Activated CD4-positive, alpha-beta T cell treated with anti-CD3 and anti-CD28 coated beads for 36 hours (primary cell): ENCODE measurements at places on chromosomes 16 and 17.
A peak's percentile ranks its signal among the peaks of the same experiment; 100 is the strongest.

DNA sequence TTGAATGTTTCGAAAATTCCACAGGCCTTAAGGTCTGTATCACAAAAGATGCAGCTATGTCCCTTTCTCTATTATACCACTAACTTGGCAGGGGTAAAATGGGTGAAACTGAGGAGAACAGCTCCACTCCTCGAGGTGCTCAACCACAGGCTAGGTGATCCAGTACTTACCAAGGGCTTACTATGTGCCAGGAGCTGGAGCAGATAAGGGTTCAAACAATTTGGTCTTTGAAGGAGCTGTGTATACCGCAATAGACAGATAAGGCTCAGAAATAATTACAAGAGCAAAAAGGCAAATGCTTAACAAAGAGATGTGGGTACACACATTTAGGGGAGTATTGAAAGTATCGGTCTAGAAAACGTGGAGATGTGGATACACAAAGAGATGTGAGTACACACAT is 1.5 kb downstream of the XPO6 start:
- no peak for DNase-seq

GRCh38 chr17:32697728-32698625 is 178.9 kb downstream of the MYO1D start:
- DNase-seq = peak; percentile 22

- no peak for DNase-seq
Measured at GRCh38 chr17:49741009-49741691, 22.8 kb downstream of the FAM117A start.

DNA sequence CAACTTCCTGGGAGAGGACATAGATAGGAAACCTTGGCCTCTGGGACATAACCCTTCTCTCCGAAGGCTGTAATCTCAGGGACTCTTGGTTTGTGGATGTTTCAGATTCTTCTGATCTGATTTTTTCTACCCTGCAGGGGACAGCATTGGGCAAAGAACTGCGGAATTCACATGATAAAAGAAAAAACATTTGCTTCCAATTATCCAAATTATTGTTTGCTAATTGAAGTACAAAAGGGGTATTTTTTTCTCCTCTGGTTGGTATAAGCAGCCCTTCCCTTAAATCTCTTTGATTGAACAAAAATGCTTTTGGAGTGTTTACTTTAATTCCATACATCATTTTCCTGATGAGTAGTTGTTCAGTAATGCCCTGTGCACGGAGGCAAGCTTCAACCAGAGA is 251.7 kb upstream of the IRX3 start:
- no peak for DNase-seq

GRCh38 chr16:25093208-25094061 is 18.1 kb upstream of the LCMT1 start:
- peak; percentile 42 for DNase-seq

DNA sequence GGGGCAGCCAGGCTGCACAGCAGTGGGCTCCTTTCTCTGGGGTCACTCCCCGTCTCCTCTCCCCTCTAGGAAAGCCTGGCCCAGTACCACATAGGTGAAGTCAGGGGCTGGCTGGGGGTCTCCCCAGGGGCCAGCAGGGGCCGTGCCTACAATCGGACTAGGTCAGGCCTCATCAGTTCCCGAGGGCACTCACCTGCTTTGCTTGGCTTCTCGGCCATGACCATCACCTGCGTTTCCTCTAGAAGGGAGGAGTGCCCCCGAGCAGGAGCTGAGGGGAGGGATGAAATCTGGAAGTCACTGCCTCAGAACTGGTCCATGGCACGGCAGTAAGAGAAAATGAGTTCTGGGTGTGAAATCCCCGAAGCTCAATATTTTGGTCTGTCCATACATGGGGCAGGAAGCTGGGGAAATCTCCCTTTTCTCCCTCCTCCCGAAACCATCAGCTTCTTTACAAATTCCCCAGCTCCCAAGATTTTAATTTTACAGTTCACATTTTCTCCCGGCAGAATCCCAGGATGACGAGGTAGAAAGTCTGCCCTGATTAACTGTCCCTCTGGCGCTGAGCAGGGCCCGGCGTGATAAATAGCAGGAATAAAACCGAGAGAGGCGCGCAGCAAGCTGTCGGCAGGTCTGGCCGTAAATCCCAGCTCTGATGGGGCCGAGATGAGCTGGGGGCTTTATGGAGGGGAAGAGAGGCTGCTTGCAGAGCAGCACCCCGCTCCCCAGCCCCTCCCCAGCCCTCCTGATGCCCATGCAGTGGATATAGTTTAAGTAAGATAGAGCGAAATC is 172.1 kb downstream of the RBFOX3 start:
- DNase-seq = no peak

- DNase-seq = peak; percentile 39
Measured at GRCh38 chr16:88783391-88784073, 1.5 kb downstream of the PIEZO1 start.

- peak; percentile 10 for DNase-seq
Measured at GRCh38 chr16:69329369-69330285, 761 bp downstream of the PDF start.

GRCh38 chr16:8892101-8892575 is 10.0 kb downstream of the LITAFD start:
- peak; percentile 48 for DNase-seq

DNA sequence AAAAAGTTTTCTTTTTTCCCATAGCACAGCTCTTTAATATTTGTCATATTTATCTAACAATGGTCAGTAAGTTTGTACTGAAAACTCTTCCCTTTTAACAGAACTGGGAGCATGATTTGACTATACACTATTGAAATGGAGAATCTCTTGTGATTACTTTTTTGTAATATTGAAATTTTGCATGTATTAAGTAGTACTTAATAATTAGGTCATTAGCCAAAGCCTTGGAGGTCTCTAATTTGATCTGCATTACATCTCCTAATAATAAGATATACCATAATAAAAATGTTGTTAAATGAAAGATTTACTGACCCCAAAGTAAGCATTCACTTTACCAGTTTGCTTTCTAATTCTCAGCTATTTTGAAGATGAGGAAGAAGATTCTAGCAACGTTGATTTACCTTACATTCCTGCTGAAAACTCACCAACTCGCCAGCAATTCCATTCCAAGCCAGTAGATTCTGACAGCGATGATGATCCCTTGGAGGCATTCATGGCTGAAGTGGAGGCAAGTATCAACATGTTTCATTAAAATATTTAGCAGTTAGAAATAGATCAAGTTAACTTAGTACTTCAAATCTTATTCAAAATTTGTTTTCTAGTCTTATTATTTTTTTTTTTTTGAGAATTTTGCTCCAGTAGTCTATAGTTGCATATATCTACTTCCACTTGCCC is 18.2 kb downstream of the DDX42 start:
- no peak for DNase-seq

GRCh38 chr17:61380836-61381525 is 18.7 kb upstream of the TBX2 start:
- no peak for DNase-seq

DNA sequence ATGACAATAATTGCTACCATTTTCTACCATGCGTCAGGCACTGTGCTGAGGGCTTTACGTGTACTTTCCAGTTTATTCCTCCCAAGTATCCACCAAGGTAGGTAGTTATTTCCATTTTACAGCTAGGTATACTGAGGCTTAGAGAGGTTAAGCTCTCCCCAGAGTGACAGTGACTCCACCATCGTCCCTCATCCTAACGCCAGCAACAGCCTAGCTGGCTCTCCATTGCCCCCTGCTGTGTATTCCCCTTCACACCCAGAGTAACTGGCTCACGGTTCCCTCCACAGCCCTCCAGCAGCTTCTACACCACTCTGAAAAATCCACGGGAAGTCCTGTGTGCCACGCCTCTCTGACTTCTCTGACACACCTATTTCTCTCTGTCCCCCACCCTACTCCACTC is 7.1 kb upstream of the ASGR1 start:
- DNase-seq = peak; percentile 38

DNA sequence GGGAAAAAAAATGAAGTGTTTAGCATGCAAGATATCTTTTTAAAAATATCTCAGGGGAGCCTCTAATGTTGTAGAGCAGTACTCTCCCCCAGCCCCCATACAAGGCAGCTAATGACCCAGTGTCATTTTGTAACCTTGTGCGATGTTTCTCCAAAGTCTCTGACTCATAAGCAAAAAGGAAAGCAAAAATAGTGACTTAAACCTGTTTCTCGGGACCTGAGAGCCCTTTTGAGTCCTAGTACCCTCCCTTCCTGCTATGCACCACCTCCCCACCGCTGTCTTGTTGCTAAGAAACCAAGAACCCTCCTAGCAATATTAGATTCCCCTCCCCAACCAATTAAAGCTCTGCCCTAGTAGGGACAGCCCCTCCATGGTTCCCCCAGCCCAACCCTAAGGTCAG is 2.8 kb downstream of the MYCBPAP start:
- DNase-seq = peak; percentile 74

- no peak for DNase-seq
Measured at GRCh38 chr16:27685807-27686206, 135.9 kb downstream of the KATNIP start.

- peak; percentile 75 for DNase-seq
Measured at GRCh38 chr16:30551781-30552180, 6.4 kb downstream of the ZNF764 start.

GRCh38 chr17:56131431-56131830 is 21.8 kb upstream of the ANKFN1 start:
- no peak for DNase-seq

GRCh38 chr16:47493381-47494337 is 32.5 kb downstream of the PHKB start:
- no peak for DNase-seq

GRCh38 chr17:5864741-5865657 is 205.2 kb upstream of the WSCD1 start:
- no peak for DNase-seq

- DNase-seq = no peak
Measured at GRCh38 chr16:52035436-52035835, 511.5 kb downstream of the TOX3 start.

DNA sequence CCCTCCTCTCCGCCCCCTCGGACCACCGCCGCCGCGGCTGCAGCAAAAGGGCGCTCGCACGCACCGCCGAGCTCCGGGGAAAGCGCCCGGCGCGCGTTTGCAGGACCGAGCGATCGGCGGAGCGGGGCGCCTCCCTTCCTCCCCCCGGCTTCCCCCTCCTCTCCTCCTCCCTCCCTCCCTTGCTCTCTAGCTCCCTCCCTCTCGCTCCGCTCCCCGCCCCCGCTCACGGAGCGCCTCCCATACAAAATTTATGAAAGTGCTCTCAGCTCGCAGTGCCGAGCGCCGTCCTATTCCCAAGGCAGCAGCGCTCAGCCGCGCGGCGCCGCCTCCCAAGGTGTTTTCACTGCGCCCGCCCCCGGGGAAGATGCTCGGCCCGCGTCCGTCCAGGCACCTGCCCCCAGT is at the start of gene RTN4RL1:
RTN4RL1 (minus strand) TSS at position 115 of the 402 bp plus-strand sequence. CDS start 469 bp downstream, outside the sequence.
- peak; percentile 80 for DNase-seq

GRCh38 chr17:82900741-82901140 is 60.9 kb upstream of the ZNF750 start:
- DNase-seq = no peak
